Mesenchymal stem cell (in vitro differentiated cells and primary cell): ENCODE measurements at places on chromosomes 1 and 21.

DNA sequence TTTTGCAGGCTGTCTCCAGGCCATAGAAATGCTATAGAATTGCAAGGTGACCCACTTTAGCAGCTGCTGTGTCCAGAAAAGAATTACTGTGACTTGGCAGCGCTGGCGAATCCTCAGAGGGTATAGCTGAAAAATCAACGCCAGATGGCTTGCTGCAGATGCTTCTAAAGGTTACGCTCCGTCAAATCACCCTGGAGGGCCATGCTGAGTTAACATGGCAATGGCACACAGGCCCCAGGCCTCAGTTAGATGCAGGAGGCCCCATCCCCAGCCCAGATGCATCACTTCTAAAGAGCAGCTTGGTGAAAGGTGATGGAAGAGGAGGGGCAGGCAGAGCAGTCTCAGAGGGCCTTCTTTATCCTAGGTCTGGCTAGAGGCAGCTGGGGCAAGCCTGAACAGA, 18.0 kb downstream of the KIAA1614 start:
- no peaks in the 10 kb centered on the region for H3K27me3 ChIP-seq
- no peak overlapping the region for H3K27ac ChIP-seq
- H3K4me1 ChIP-seq = peaks cover 33% of the 10 kb centered on the region
- DNase-seq = no peak
- peaks cover 12% of the 10 kb centered on the region for H3K36me3 ChIP-seq

- no peak overlapping the region for H3K4me3 ChIP-seq
- H3K36me3 ChIP-seq = no peaks in the 10 kb centered on the region
- H3K27me3 ChIP-seq = no peaks in the 10 kb centered on the region
- H3K27ac ChIP-seq = no peak overlapping the region
- no peaks in the 10 kb centered on the region for H3K4me1 ChIP-seq
- no peak for DNase-seq
These were observed 474.5 kb upstream of the ADGRL2 start for GRCh38 chr1:81326212-81326611.

- no peaks in the 10 kb centered on the region for H3K36me3 ChIP-seq
- H3K27me3 ChIP-seq = no peaks in the 10 kb centered on the region
- H3K4me3 ChIP-seq = no peak overlapping the region
- H3K27ac ChIP-seq = peak overlapping the region; percentile 15
- H3K4me1 ChIP-seq = peaks cover 2% of the 10 kb centered on the region
- DNase-seq = peak; percentile 58
These were observed 27.1 kb upstream of the LEPR start for GRCh38 chr1:65393347-65393746.

DNA sequence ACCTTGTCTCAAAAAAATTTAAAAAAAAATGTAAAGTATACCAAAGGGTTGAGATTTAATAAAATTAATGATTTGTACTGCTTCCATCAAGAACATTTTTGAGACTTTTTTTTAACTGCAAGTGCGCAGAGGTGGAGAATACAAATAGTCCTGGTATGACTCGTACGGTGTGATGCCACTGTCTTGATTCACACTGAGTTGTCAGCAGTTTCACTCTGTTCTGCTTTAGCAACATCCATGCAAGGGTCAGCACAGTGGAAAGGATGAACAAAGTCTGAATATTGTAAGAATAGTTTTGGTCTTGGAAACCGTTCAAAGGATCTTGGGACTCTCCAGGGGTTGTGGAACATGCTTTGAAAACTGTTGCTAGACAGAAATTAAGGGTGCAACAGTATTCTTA, 40.2 kb downstream of the EXO1 start:
- H3K27ac ChIP-seq = no peak overlapping the region
- H3K36me3 ChIP-seq = no peaks in the 10 kb centered on the region
- H3K27me3 ChIP-seq = no peaks in the 10 kb centered on the region
- H3K4me3 ChIP-seq = no peak overlapping the region
- no peaks in the 10 kb centered on the region for H3K4me1 ChIP-seq
- peak; percentile 53 for DNase-seq

GRCh38 chr1:58966103-58966916, 182.5 kb upstream of the JUN start:
- no peak overlapping the region for H3K27ac ChIP-seq
- no peak overlapping the region for H3K4me3 ChIP-seq
- peaks cover 3% of the 10 kb centered on the region for H3K4me1 ChIP-seq
- H3K36me3 ChIP-seq = no peaks in the 10 kb centered on the region
- DNase-seq = no peak

DNA sequence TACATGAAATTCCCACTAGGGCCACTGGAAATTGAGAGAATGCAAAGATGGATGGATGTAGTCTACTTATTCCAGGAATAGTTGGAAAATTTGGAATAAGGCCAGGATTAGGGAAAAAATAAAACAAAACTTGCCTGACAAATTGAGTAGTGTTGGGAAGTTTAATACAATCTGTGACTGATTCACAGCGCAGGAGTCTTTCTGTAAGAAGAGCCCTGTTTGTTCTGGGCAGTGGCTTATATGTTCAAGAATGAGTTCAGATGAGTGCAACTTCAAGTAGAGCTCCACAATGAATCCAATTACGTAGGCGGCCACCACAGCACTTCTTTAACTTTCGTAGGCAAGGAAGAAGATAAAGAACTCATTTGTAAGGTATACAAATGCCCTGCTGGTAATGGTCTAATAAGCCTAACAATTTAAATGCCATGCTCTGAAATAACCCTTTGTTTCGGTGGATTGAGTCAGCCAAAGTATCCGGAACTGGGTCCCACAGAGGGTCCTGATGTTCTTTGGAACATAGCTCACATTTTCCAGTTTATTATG, 47.1 kb upstream of the KCNE1 start:
- no peak overlapping the region for H3K27ac ChIP-seq
- H3K4me3 ChIP-seq = no peak overlapping the region
- H3K27me3 ChIP-seq = no peaks in the 10 kb centered on the region
- no peak for DNase-seq
- no peaks in the 10 kb centered on the region for H3K36me3 ChIP-seq
- H3K4me1 ChIP-seq = no peaks in the 10 kb centered on the region

- no peaks in the 10 kb centered on the region for H3K4me1 ChIP-seq
- no peaks in the 10 kb centered on the region for H3K27me3 ChIP-seq
- H3K36me3 ChIP-seq = no peaks in the 10 kb centered on the region
- H3K27ac ChIP-seq = no peak overlapping the region
- DNase-seq = no peak
- H3K4me3 ChIP-seq = no peak overlapping the region
These were observed 53.0 kb downstream of the RGS2 start for GRCh38 chr1:192861860-192862259.

DNA sequence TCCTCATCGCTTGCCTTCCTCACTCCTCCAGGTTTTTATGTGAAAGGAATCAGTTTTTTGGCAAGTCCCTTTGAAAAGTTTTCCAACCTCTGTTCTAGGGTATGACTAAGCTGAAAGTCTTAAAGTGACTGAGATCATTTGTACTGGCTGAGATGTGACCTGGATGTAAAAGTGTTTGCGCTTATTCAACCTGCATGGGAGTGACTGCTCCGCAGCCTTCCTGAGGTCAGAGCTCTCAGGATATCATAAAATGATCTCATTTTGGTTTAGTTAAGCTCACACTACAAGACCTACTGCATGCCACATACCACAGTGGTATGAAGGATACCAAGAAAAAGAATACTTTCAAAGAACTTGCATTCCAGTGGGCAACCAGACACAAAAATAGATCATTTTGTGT, 29.8 kb upstream of the TADA1 start:
- peaks cover 6% of the 10 kb centered on the region for H3K4me1 ChIP-seq
- H3K4me3 ChIP-seq = no peak overlapping the region
- DNase-seq = peak; percentile 79
- H3K27ac ChIP-seq = peak overlapping the region; percentile 89
- H3K36me3 ChIP-seq = no peaks in the 10 kb centered on the region
- no peaks in the 10 kb centered on the region for H3K27me3 ChIP-seq

DNA sequence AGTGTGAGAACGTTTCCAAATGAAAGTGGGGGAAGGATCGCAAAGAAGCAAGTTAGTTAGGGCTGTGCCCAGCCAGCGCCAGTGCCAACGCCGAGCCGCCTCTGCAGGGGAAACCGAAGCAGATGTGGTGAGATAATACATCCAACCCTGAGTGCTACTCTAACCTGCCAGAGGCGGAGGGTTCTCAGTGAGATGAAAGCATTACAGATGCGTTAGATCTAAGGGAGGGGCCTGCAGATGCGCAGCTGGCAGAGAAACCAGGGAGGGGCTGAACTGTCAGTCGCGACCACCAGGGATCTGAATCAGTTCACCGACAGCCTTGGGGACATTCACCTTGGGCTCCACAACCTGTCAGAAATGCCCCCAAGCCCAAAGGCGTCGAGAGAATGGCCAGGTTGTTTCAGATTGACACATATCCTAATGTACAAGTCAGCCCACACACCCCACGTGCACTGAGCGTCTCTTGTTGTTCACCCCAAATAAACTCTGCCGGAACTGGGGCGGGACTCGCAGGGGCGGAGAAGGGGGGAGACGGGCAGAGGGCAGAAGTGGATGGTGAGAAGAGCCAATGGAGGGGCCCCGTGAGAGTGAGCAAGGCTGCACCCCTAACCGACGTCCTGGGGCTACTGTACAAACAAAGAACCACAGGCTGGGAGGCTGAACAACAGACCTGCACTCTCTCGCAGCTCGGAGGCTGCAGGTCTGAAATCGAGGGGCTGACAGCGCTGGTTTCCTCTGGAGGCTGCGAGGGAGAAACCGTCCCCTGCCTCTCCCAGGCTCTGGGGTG, 8.7 kb upstream of the UMODL1 start:
- peaks cover 75% of the 10 kb centered on the region for H3K27me3 ChIP-seq
- no peak overlapping the region for H3K27ac ChIP-seq
- no peak for DNase-seq
- no peaks in the 10 kb centered on the region for H3K36me3 ChIP-seq

DNA sequence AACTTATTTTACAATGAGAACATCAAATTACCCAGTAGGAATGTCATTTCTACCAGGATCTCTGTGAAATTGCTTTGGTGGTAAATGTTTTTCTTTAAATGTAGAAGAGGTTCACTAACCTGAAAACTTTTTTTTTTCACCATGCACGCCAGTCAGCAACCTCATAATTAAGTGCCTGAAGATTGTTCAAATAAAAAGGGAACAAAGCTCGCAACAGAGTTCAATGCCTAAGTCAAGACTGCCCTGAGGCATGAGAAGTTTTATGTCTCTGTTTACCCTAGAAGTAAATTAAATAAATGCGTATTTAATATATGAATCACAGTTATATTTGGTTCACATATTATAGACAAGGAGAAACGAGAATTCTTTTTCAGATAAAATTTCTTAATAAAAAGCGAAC, 13.8 kb upstream of the SYDE2 start:
- no peak overlapping the region for H3K4me3 ChIP-seq
- H3K4me1 ChIP-seq = no peaks in the 10 kb centered on the region
- H3K27ac ChIP-seq = no peak overlapping the region
- DNase-seq = no peak

DNA sequence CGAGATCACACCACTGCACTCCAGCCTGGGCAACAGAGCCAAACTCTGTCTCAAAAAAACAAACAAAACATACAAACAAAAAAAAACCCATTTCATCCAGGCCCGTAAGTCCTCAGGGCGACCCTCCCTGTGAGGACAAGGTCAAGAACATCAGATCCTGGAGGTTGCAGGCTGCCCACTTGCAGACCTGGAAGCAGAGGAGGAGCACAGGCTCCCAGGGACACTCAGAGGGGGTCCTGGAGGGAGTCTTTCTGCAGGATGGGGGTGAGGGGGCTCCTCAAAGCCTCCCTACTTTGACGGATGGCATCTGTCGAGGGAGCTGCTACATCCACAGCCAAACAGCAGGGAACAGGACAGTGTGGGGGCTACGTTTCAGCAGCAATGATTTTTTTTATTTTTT, 47.2 kb downstream of the RIPK4 start:
- no peak for DNase-seq
- peaks cover 2% of the 10 kb centered on the region for H3K4me1 ChIP-seq
- no peak overlapping the region for H3K27ac ChIP-seq
- peaks cover 66% of the 10 kb centered on the region for H3K27me3 ChIP-seq
- H3K36me3 ChIP-seq = no peaks in the 10 kb centered on the region
